Cardiac muscle cell (in vitro differentiated cells and primary cell): ENCODE measurements at places on chromosomes 2 and 18. TPM values are rescaled to one million over a fixed set of nuclear protein-coding genes. Genes with fewer than 3 reads are reported as not detected.

DNA sequence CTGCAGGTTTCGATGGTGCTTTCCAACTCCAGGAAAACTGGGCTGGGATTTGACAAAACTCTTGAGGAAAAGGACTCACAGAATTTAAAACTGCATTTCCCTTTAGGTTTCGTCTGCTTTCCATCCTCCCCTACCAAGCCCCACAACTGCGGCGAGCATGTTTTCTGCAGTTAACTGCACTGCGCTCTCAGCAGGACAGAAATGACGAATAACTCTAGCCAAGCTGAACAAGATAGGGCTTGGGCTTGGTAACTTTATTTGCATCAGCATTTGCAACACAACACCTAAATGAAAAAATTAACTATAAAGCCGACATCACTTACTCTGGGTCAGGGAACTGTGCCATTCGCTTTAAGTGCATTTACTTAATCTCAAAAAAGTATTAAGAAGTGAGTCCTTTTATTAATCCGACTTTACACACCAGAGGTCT, 669 bp upstream of the PIKFYVE start:
- DNase-seq, result peak; percentile 73

The ANKAR gene
- 1.2 and 1.4 TPM in 2 replicates for total RNA-seq

DNA sequence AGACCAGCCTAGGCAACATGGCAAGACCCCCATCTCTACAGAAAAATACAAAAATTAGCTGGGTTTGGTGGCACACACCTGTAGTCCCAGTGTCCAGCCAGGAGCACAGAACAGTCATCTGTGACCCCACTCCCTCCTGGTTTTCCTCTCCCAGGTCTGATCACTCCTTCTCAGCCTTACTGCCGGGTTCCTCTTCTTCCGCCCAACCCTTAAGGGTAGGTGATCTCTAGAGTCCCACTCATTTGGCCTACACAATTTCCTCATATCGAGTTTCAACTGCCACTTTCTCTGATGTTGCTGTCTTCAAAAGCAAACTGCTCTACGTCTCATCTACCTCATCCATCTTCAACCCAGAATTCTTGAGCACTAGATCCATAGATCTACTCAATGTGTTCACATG, 13.4 kb upstream of the MAT2A start:
- no peak for DNase-seq

DNA sequence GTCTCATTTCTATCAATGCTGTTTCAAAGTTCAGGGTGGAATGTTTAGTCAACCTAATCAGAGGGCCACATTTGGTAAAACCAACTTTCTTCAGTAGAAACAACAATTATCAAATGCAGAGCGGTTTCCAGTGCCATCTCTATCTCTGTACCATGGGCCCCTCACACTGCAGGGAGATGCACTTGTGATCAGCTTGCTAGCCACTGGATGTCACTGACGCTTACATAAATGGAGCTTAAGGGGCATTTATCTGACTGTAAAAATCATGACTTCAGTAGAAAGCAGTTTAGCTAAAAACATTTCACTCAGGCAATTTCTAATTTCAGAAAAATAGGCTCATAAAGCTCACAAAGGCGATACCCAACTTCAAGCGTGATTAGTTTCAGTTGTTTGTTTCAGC, 678.0 kb downstream of the ZEB2 start:
- DNase-seq, result peak; percentile 34

DNA sequence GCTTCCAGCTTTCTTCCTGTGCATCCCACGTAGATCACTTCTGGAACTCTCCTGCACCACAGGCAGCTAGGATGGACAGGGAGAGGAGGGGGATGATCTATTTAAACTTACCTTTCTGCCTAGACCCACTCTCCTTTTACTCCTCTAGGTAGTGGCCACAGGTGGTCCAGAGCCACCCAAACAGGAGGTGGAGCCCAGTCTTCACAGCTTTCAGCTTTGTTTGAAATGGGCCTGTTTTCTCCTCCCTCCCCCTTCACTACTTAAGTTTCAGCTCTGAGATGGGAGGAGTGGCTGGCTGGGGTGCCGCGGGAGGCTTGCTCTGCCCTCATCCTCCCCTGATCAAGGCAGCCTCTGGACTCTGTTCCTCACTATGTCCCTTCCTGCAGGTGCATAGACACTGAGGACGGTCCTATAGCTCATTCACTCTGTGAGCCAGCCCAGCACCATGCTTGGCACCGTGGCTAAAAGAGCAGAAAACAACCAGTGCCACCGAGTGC, 12.6 kb upstream of the CELF4 start:
- no peak for DNase-seq

DNA sequence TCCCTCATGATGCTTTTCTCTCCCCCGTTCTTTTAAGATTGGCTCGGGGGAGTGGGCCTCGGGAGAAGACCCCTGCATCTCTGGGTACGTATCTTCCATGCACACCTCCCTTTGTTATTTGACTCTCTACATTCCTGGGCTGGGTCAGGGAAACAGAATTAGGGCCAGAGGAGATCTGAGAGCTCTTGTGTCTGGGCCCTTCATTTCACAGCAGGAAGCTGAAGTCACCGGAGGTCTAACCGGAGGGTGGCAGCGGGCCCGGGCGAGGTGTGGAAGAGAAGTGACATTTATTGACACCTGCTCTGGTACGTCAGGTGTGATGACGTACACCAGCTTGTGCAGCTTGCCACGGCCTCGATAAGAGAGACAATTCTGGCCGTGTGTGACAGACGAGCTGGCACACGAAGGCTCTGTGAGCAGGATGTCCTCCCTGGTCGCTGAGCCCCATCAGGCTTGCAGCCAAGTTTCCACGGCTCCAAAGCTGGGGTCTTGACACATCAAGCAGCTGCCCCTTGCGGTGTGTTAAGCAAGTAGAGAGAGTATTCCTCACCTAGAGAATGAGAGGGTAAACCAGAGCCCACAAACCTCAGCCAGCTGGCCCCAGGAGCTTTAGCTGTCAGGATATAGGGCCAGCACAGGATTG, 30.4 kb downstream of the TOGARAM2 start:
- peak; percentile 69 for DNase-seq

DNA sequence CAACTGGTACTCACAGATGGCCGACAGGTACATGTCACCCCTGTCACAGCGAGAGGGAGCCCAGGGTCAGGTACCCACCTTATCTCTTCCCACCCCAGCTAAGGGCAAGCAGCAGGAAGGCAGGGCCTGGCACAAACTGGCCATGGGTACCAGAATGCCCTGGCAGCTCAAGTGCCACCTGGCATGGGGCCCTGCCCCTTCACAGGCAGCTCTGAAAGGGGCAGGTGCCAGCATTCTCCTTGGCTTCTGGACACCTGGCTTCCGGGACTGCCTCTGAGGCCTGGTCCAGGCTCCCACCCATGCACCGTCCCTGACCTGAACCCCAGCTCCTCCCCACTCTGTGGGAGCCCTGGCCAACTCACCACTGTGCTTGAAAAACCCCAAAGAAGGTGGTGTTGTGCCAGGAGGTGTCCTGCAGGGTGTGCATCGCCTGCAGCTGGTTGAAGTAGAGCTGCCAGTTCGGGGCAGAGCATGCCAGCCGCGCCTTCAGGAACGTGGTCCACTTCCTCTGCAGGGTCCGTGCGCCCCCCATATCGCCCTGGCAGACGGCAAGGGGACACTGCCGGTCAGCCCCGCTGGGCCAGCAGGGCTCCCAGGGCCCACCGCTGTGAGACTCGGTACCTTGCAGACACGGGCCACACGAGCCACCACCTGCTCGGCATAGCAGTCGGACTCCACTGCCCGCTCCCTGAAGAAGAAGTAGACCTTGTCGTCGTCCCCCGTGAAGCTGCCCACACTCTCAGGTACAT, 5.4 kb downstream of the SEMA4C start:
- no peak for DNase-seq

- no peak for DNase-seq
Observed at GRCh38 chr2:15975261-15975600, 34.9 kb downstream of the MYCN start.

- no peak for DNase-seq
Observed at GRCh38 chr2:29691391-29691950, 229.9 kb downstream of the ALK start.

DNA sequence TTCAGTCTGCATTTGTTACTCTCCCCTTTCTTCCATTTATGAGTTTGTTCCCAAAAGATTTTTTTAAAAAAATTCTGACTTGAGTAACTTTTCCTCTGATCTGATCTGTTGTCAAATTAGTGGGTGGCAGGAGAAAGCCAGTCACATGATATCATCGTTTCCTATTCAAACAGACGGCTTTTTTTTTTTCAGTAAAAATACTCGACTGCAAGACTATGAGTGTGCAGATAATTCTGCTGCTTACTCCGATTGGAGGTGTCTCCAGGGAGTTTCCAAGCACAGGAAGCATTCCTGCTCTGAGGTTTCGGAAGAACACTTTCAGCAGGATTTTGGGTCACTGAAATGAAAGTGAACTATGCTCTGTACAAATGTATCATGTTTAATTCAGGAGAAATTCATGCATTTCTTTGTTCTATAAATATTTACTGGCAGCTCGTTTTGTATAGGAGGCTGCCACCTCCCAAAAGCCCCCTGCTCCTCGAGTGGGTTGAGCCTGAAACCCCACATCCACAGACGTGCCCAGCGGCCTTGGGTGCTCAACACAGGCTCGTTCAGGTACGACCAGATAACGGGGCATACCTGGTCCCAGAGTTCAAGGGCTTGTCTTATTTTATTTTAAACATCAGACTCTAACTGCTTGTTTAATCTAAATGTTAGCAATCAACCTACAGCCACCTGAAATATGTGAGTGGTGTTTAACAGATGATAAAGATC, 126.9 kb upstream of the ZNF516 start:
- DNase-seq, result peak; percentile 79

- no peak for DNase-seq
Observed at GRCh38 chr2:155975734-155976133, 356.8 kb downstream of the NR4A2 start.

- no peak for DNase-seq
Observed at GRCh38 chr2:33130054-33130447, 183.3 kb downstream of the LTBP1 start.

The CPS1 gene
- total RNA-seq, result 139 and 172 TPM in 2 replicates

GRCh38 chr2:125455110-125455509, 1200.8 kb upstream of the GYPC start:
- DNase-seq, result no peak

The ACMSD gene
- total RNA-seq, result not detected in 2 replicates

DNA sequence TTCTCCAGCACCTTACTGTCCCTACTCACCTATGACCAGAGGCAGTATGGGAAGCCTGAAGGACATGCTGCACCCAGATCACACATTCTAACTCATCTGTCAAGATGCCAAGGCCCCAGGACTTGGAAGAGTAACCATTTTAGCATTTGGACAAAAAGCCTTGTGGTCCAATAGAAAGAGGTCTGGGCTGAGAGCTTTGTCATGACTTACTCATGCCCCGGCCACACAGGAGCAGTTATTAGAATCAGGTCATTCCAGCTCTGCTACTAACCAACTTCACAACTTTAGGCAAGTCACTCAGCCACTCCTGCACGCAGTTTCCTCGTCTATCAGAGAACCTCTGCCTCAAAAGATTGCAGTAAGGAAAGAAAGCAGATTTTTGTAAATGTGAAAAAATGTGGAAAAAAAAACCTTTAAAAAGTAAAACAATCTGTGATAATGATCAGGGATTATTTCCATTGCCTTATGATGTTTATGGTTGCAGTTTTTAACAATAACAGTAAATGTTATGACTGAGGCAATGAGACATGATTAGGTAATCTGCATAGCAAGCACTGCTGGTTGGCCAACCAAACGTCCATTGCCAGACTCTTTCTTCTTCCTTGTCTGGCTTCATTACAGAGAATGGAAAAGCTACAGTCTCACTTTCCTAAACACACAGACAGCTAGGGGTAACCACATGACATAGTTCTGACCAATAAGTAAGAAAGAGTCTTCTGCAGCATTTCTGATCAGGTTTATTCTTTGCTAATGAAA, 255.4 kb upstream of the CHAC2 start:
- DNase-seq, result no peak

The UGT1A6 gene
- total RNA-seq, result not detected in 2 replicates

DNA sequence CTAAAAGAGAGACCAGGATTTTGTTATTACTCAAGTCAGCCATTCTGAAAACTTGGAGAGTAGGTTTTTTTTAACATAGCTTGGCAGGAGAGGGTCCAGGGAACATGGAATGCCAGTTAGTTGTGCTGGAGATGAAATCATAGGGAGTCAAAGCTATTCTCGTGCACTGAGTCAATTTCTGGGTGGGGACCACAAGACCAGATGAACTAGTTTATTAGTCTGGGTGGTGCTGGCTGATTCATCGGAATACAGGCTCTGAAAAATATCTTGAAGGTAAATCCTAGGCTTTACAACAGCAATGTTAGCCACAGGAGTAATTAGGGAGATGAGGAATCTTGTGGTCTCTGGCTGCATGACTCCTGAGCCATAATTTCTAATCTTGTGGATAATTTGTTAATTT, 921.4 kb downstream of the TRIB2 start:
- DNase-seq, result no peak

- DNase-seq, result no peak
Observed at GRCh38 chr2:179817181-179817841, 44.1 kb downstream of the ZNF385B start.

DNA sequence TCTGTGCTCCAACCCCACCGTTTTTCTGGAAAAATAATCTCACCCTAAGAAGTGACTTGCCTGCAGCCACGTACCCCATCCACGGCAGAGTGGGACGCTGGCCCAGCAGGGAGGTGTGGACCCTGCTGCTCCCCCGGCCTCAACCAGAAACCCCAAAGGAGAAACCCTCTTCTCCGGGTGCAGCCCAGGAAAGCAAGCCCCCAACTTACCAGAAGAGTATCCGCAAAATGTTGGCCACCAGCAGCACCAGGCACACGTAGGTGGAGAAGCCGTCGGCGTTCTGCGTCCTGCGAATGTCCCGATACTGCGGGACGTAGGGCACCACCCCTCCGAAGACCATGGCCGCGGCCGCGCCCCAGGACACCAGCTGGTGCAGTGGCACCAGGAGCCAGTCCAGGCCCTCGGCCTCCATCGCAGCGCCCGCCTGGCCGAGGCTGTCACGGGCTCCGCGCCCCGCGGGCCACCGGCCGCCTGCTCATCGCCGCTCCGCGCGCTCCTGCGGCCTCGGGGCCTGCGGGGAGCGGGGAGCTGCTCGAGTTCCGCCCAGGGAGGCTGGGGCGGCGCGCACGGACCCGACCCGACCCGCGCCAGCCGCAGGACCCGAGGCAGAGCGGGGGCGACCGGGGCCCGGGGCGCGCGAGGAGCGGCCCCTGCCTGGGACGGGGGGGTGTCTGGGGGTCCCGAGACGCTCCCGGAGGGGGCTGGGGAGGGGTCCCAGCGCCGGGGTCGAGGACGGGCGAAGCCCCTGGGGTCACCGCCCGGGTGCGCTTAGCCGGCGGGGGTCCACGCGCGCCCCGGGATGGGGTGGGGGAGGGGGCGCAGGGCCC, 725 bp downstream of the SLC66A2 start:
- peak; percentile 62 for DNase-seq

The MYL1 gene
- 2.2 TPM in 1 of 2 replicates, not detected in the other for total RNA-seq

DNA sequence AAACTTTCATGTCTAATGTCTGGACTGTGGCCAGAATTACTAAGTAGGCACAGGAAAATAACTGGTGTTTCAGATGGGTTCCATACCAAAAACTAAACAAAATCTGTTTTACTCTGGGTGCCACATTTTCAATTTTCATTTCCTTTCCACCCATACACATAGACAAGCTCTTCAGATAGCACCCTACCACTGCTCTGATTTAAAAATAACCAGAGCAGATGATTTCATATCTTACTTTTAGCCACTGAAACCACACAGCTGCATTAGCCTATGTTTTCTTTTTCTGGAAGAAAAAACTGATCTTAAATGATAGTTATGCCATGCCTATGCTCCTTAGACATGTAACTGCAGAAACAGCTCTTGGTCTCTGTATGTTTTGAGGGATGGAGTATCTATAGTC, 647.6 kb downstream of the CPS1 start:
- no peak for DNase-seq

- no peak for DNase-seq
Observed at GRCh38 chr18:77088963-77089722, 43.4 kb downstream of the MBP start.

The LYPD1 gene
- 2.3 and 2.7 TPM in 2 replicates for total RNA-seq

The POU3F3 gene
- not detected in 2 replicates for total RNA-seq

- peak; percentile 64 for DNase-seq
Observed at GRCh38 chr18:73842795-73843394, 304.7 kb downstream of the FBXO15 start.
